ENCODE measurements at places on chromosomes 4 and X. TPM values are rescaled to one million over a fixed set of nuclear protein-coding genes. Genes with fewer than 3 reads are reported as not detected.

ABCG2 gene
- 19.1 TPM for total RNA-seq

ANAPC10 gene
- 10.0 TPM for total RNA-seq

MAPK10 gene
- 0.50 TPM for total RNA-seq

GCNA gene
- 1.5 TPM for total RNA-seq

SPP1 gene
- 152 TPM for total RNA-seq

ADH1B gene
- total RNA-seq = not detected

SSX3 gene
- total RNA-seq = not detected

GPR173 gene
- not detected for total RNA-seq

GRID2 gene
- not detected for total RNA-seq

DDX60 gene
- total RNA-seq = 1.6 TPM

PDLIM3 gene
- total RNA-seq = 0.12 TPM

HMGN5 gene
- 2.8 TPM for total RNA-seq

GAGE2A gene
- total RNA-seq = not detected

AP1S2 gene
- 17.9 TPM for total RNA-seq

IGSF1 gene
- 0.23 TPM for total RNA-seq

RASSF6 gene
- 1.1 TPM for total RNA-seq

CLCN4 gene
- total RNA-seq = 3.6 TPM

ANAPC4 gene
- total RNA-seq = 12.4 TPM

MAGED4 gene
- total RNA-seq = 11.6 TPM
